Large intestine (tissue), 12 donors: ENCODE measurements at places on chromosomes 16 and 17. TPM values are rescaled to one million over a fixed set of nuclear protein-coding genes. Genes with fewer than 3 reads are reported as not detected.

The ARL5C gene
- not detected for polyA plus RNA-seq

The TVP23A gene
- polyA plus RNA-seq = 3.5 TPM

The NT5C3B gene
- polyA plus RNA-seq = 36.7 TPM

The CDYL2 gene
- 5.1 TPM for polyA plus RNA-seq

The MLX gene
- 52.0 TPM for polyA plus RNA-seq

The RNU2-1 gene
- not detected for polyA plus RNA-seq

The ST6GALNAC1 gene
- polyA plus RNA-seq = 141 TPM

DNA sequence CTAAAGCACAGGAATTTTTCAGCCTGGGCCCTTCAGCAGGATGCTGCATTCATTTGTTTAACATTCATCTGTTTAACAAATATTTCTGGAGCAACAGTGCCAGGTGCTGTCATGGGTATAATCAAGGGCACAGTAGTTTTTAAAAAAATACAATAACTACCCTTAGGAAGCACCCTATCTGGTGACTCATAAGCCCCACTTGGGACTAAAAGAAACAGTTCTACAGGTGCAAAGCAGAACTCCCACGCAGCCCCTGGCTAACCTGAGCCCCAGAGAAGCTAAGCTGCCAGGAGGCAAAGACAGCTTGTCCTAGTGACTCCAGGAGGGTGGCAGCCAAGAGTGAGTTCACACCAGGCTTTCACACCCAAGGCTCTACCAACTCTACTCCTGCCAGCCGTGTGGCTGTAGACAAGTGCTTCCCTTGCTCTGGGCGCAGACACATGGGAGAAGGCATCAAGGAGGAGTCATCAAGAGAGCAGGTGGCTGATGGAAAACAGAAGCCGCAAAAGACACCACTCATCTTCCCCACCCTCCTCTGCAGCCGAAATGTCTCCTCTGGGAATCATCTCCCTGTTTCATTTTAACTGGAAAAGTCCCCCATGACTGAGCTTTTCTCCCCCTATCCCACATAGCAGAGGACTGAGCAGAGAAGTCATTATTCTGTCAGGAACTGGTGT is 14.4 kb downstream of the CUEDC1 start:
- no peak for DNase-seq

DNA sequence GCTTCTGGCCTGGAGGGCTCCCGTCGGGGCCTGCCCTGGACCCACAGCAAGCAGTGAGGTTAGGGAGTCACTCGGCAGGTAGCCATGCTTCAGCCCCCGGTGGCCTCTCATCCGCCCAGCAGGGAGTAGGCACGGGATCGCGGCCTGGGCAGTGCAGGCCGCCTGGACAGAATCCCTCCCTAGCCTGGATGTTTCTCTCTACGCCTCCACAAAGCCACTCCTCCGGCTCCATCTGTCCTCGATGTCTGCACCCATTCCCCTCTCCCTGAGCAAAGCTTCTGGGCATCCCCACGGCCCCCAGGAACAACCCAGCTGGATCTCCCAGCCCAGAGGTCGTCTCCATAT is 145.2 kb downstream of the RBFOX3 start:
- DNase-seq = no peak

DNA sequence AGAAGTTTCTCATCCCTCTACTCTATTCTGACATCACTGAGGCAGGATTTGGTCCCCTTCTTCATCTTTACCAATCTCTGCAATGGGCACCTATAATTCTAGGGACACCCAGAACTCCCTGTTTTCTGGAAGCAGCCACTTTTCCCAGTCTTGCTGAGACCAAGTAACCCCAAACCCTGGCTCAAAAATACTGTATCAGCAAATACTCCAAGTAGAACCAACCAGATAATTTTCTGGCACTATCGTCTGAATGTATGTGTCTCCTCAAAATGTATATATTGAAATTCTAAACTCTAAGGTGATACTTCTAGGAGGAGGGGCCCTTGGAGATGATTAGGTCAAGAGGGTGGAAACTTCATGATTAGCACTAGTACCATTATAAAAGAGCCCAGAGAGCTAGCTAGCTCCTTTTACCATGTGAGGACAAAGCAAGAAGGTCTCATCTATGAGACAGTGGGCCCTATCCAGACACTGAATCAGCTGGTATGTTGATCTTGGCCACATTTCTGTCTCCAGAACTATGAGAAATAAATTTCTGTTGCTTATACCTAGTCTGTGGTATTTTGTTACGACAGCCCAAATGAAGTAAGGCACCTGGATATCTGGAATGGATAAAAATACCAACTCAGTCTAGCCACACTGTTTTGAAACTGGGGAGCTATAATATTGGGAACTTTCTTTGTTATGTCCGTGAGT is 464.4 kb downstream of the CDH11 start:
- no peak for DNase-seq

- no peak for DNase-seq
These were observed 27.3 kb downstream of the CENPV start for GRCh38 chr17:16325964-16326363.

DNA sequence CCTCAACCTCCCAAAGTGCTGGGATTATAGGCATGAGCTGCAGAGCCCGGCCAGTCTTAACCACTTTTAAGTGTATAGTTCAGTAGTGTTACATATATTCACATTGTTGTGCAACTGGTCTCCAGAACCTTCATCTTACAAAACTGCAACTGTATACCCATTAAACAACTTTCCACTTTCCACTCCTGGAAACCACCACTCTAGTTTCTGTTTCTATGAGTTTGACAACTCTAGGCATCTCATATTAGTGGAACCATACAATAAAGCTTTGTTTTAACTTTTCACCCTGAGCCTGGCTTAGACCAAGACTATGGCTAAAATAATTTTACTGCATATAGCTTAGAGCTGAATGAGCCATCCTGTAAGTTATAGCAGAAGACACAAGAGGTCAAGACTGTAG is 108.0 kb upstream of the GOT2 start:
- DNase-seq = no peak

DNA sequence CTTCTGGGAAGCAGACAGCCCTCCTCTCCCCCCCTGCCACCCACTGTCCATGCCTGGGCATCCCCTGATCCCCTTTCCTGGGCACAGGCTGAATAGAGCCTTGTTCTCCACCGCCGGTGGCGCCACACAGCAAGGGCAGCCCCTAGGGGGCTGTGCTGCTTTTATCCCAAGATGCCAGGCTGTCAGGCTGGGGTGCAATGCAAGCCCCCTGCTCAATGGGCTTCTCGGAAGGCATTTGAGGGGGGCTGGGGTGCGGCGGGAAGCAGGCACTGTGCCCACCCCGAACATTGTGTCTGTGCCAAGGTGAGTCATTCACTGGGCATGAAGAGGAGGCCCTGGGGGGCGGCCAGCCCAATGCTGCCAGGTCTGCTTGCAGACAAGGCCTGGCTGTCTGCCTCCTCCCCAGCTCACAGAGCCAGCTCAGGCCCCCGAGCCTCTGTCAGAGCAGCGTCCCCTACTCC is 1.5 kb upstream of the GFAP start:
- no peak for DNase-seq

GRCh38 chr17:74868251-74868907 is 4.4 kb downstream of the FDXR start:
- DNase-seq = no peak

DNA sequence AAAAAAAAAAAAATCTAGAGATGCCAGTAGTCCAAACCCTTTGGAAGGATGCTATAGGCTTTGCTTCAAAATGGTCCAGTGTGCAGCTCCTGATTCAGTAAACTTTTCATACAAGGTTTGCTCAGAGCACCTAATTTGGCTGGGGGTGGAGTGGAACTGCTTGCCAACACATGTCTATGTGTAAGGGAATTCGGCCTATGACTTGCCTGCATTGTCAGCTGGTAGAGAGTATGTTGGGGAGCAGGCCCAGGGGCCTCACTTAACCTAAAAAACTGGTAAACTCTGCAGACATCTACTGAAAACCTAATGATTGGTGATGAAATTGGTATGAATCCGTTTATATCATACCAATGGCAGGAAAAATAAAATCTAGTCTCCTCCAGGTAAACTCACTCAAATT is 1.5 kb upstream of the MFSD6L start:
- DNase-seq = no peak

- no peak for DNase-seq
These were observed 30.5 kb downstream of the CYTH1 start for GRCh38 chr17:78751447-78752161.

GRCh38 chr17:49932138-49932723 is 36.8 kb upstream of the DLX4 start:
- DNase-seq = no peak

DNA sequence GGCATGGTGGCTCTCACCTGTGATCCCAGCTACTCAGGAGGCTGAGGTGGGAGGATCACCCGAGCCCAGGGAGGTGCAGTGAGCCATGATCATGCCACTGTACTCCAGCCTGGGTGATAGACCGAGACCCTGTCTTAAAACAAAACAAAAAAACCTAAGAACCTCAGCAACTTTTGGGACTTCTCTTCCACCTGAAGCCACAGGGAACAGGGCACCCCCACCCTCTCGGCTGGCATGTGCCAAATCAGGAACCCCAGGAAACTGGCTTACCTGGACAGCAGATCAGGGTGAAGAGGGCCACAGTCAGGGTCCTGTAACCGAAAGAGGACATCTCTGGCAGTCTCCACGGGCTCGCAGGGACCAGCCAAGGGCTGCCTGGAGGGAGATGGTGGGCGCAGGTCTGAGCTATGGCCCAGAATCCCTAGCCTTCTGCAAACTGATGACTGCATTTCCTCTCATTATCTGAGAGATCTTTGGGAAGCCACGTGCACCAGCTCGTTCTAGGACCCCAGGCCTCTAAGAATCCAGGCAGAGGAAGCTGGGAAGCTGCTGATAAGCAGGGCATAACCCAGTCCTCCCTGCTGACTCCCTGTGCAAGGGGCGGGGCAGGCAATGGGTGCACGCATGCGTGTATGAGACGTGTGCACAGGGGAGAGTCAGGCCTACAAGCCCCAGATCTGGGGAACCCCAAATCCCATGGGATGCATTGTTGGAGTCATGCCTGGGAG is 8.4 kb downstream of the PRR29 start:
- DNase-seq = peak; percentile 77

- DNase-seq = no peak
These were observed 39.3 kb downstream of the MYO18A start for GRCh38 chr17:29140631-29141513.

DNA sequence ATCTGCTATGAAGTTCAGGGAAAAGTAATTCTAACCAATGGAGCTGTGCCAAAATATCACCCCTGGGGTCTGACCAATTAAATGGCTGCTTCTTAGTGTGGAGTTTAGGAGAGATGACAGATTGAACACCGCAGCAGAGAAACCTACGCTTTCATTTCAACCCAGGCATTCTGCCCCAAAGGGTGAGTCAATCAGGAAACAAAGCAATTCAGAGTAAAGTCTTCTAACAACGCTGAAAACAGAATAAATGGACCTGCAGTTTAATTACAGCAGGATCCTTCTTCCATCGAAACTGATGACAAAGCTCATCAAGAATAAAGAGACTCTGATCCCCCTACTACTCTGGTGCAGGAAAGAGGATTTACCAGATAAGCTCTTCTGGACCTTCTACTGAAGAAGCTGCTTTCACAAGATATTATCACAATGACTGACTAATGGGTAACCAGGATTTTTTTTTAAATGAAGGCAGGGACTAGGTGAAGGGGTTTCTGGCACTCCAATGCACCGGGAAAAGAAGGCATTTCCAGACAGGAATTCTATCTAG is 16.7 kb downstream of the RFFL start:
- DNase-seq = peak; percentile 61

GRCh38 chr16:48361540-48362144 is 23.6 kb downstream of the SIAH1 start:
- DNase-seq = no peak

GRCh38 chr17:32117399-32117798 is 24.9 kb upstream of the RHOT1 start:
- no peak for DNase-seq

- DNase-seq = no peak
These were observed 559.9 kb upstream of the HSBP1 start for GRCh38 chr16:83247767-83248372.

DNA sequence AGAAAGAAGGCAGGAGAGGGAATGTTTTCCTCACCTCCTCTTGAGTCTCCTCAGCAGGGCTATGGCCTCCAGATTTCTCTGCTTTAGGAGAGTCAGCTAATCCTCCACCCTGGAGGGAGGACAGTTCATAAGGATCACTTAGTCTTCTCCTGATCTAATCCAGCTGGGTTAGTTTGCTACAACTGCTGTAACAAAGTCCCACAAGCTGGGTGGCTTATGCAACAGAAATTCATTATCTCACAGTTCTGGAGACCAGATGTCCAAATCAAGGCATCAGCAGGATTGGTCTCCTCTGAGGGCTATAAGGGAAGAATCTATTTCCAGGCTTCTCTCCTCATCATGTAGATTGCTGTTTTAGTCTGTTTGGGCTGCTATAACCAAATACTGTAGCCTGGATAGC is 40.6 kb upstream of the XYLT1 start:
- peak; percentile 9 for DNase-seq

GRCh38 chr16:67339453-67339852 is 12.8 kb downstream of the LRRC36 start:
- no peak for DNase-seq

- DNase-seq = peak; percentile 92
These were observed at the start of gene ATP6V0A1 for GRCh38 chr17:42458497-42459255. Gene ATP6V0A1, plus strand, starts transcription at chr17:42458878. Its CDS starts 2,017 bp downstream, at chr17:42460895.

DNA sequence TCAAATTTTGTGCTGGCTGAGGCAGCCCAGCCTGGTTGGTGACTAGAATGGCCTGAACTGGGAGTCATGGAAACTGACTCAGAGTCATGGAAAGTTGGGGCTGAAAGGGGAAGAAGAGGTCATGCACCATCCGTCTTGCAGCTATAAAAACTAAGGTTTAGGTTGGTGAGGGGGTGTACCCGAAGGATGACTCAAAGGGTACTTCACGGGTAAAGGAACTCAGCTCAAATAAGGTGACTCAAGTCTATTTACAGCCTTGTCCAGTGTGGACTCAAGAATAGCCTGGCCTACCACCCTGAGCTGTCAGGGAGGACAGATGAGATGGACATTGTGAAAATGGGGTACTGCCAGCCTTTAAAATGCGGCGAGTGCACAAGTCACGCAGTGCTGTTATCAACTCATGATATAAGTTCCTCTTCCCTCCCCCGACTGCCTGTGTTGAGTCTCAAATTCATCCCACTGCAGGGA is 18.6 kb downstream of the CD300LB start:
- no peak for DNase-seq

- DNase-seq = no peak
These were observed 3.2 kb upstream of the HOXB9 start for GRCh38 chr17:48629411-48629759.

DNA sequence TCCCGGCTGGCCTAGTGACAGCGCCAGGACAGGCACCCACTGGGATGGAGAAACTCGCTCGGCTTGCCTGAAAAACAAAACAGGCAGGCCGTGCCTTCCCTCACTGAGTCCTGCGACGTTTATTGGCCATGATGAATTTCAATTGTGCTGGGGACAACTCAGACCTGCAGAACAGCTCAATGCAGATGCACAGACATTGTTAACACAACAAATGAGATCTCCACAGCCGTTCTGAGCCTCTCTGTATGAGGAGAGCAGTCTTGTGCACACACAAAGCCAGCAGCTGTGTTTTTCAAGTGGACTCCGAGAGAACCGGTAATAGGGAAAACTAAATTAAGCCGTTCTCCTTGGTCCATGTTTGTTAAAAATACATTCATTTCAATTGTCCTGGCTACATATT is 15.9 kb downstream of the SHISA6 start:
- DNase-seq = no peak
